SK-N-DZ (cell line): ENCODE measurements at places on chromosomes 7 and 10.

DNA sequence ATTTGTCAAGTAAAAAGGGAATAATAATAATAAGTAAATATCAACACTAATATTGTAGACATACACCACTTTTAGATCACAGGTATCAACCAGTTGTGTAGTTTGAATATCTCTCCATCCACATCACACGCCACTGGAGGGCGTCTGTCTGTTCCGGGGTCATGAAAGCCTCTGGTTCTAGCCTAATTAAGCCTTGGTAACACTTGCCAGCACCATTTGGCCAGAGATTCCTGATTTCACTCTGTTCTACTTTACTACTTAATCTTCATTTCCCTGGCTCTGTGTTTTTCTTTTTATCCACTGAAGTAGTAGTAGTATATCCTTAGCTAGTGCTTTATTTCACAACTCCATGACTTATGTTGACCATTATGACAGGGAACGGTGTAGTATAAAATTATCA, 285.6 kb upstream of the POM121L12 start:
- DNase-seq: no peak

- peak; percentile 82 for DNase-seq
These were observed 115.5 kb upstream of the GNAI1 start for GRCh38 chr7:80018941-80019808.

DNA sequence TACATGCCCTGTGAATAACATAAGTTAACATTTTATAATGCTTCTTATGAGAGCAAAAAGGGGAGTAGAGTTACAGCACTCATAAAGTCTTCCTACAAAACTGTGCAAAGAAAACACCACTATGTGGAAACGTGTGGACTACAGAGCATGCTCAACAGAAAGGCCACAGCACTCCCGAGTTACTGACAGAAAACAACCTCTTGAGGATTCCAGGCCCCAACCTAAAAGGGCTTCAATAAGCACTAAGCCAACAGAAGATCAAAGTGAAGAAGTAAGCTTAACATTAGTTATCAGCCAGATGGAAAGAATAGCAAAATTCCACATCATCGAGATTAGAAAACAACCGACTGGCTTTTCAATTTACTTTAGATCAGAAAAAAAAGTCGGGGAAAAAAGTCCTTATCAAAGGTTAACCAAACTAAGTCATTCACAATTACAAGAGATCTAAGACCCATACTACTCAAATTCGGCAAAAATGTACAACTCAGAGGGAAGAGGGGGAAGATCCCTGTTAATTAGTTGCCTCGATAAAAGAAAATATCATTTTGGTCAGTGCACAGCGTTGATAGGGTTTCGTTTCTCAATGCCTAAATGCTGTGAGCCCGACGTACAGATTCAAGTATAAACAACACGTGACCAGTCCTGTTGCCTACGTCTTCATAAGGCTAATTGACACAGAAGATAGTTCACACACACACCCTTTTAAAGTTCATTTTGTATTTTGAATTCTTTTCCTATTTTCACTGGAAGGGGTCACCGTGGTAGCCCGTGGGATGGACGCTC, 1.4 kb downstream of the KBTBD2 start:
- DNase-seq: peak; percentile 44

- DNase-seq: no peak
These were observed 69.6 kb downstream of the SDHAF3 start for GRCh38 chr7:97187067-97187466.

DNA sequence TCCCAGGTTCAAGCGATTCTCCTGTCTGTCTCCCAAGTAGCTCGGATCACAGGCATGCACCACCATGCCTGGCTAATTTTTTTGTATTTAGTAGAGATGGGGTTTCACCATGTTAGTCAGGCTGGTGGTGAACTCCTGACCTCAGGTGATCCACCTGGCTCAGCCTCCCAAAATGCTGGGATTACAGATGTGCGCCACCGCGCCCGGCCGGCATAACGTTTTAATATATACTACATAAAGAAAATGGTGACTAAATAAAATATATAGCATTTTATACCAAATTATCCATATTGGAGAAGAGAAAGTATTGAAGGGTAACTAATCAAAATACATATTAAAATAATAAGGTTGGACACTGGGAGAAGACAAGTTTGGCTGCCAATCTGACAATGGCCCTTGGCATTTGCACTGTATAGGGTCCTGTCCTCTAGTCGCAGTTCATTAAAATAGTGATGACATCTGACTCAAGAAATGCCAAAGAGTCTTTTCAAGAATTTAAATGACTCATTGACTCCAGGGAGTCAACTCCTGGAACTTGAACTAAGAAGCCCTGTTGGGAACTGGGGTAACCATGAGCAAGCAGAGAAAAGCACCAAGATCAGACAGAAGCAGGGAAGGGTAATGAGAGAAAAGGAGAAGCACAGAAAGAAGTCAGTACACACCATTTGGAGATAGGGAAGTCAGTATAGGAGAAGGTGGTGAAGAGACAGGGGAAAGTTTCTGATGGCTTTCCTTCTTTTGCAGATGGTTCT, 91.1 kb downstream of the CH25H start:
- no peak for DNase-seq

- DNase-seq: no peak
These were observed 119.6 kb downstream of the EMX2 start for GRCh38 chr10:117662126-117662525.
